Mucosa of descending colon (tissue), 3 donors: ENCODE measurements at places on chromosomes 4 and X. TPM values are rescaled to one million over a fixed set of nuclear protein-coding genes. Genes with fewer than 3 reads are reported as not detected.

DNA sequence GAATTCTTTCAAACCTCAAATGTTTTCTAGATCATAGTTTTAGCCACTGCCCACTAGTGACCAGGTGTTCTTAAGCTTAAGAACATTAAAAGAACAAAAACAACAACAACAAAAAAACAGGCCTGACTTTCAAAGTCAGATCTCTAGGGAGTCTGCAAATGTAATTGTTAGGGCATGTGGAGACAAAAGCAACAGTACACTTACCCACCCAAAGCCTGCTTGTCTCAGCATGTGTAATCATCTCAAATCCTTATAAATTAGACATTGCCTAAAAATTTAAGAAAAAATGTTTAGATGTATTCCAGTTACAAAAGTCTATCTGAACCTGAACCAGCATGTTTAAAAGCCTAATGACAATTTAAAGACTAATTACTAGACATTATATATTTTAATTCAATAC, 79.9 kb downstream of the SLC7A11 start:
- no peak for DNase-seq

Gene FAM9C
- total RNA-seq: not detected

Gene CENPVL2
- not detected for total RNA-seq

GRCh38 chr4:48986654-48987164, 634 bp downstream of the CWH43 start:
- peak; percentile 51 for DNase-seq

DNA sequence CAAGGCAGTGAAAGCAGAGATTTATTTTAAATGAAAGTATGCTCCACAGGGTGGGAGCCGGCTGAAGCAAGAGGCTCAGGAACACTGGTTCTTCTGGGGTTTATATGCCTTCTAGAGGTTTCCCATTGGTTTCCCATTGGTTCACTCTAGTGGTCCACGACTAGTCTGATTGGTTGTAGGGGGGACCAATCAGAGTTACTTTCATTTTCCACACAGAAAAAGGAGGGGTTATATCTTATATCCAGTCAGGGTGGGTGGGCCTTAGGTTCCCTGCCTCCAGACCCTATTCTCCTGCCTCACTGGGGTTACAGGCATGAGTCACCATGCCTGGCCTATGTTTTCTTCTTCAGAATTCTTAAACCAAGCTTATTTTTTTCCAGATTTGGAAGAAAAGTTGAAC, 101.6 kb downstream of the KLHL8 start:
- no peak for DNase-seq

Gene L1CAM
- 3.0 TPM for total RNA-seq

Gene RBMXL3
- not detected for total RNA-seq

- peak; percentile 71 for DNase-seq
These were observed 28.4 kb downstream of the PDHA1 start for GRCh38 chrX:19372170-19372546.

Gene GDPD2
- 9.0 TPM for total RNA-seq

GRCh38 chrX:50111742-50112141, 89.1 kb downstream of the AKAP4 start:
- DNase-seq: peak; percentile 75
